ENCODE measurements at places on chromosomes 12 and 14.

- peak; percentile 79 for DNase-seq
Observed at GRCh38 chr12:569803-570434, 93.3 kb downstream of the NINJ2 start.

DNA sequence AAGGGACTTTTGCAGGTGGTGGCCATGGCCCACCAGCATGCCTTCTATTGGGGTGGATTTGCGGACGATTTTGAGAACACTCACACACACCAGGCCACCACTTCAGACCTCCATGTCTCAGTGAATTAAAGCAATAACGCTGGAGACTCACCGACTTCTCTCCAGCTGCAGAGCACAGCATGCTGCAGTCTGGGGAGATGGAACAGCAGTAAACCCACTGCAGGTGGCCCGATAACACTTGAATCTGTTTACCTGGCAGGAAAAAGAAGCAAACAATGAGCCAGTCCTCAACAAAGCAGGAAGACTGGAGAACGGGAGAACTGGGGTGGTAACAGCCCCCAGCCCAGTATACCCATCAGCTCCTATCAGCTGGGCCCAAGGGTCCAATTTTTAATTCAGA lies 21.6 kb downstream of the RFC5 start:
- no peak for DNase-seq

DNA sequence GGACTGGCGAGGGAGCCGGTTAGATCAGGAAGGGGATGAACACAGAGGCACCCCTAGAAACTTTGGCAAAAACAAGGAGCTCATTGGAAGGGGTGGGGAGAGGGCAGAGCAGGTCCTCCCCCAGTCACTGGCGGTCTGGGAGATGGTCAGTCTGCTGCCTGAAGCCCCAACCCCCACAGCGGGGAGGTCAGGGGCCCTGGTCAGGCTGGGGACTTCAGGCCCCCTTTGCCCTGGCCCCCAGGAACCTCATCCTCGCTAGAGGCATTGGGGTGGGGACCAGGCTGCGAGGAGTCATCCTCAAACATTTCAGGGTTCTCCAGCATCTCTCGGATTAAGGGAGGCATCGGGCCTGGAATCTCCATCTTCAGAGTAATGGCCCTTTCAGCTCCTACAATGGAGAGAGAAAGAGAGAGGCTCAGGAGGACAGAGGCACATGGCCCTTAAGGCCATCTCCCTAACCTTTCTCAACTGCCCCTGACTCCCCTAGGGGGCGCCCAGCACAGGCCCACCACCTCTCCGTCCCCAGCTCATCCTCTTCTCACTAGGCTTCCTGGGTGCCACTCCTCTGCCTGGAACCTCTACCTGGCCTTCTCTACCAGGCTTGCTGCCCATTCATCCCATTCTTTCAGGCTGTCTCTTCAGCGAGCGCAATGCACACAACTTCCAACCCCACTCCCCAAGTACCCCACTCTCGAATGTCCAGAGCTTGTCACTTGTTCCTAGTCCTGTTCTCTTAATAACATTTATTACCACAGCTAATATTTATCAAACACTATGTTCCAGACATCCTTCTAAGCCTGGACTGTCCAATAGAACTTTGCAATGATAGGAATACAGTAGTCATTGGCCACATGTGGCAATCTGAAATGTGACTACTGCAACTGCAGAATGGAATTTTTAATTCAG lies 4.7 kb upstream of the ITGB7 start:
- peak; percentile 42 for DNase-seq

- DNase-seq = peak; percentile 86
Observed at GRCh38 chr12:122951979-122952892, 14.0 kb downstream of the ABCB9 start.
